CD4-positive, alpha-beta memory T cell (primary cell): ENCODE measurements at places on chromosomes 3 and 15. TPM values are rescaled to one million over a fixed set of nuclear protein-coding genes. Genes with fewer than 3 reads are reported as not detected.
A peak's percentile ranks its signal among the peaks of the same experiment; 100 is the strongest.

GRCh38 chr15:34101366-34102174 lies at the start of the genes EMC7 and PGBD4:
EMC7 (minus strand) TSS chr15:34101862; CDS start chr15:34101839, 23 bp downstream.
PGBD4 (plus strand) TSS chr15:34102083; CDS start chr15:34102532, 449 bp downstream.
- H3K27me3 ChIP-seq, result no peaks in the 10 kb centered on the region
- peak; percentile 99 for DNase-seq

DNA sequence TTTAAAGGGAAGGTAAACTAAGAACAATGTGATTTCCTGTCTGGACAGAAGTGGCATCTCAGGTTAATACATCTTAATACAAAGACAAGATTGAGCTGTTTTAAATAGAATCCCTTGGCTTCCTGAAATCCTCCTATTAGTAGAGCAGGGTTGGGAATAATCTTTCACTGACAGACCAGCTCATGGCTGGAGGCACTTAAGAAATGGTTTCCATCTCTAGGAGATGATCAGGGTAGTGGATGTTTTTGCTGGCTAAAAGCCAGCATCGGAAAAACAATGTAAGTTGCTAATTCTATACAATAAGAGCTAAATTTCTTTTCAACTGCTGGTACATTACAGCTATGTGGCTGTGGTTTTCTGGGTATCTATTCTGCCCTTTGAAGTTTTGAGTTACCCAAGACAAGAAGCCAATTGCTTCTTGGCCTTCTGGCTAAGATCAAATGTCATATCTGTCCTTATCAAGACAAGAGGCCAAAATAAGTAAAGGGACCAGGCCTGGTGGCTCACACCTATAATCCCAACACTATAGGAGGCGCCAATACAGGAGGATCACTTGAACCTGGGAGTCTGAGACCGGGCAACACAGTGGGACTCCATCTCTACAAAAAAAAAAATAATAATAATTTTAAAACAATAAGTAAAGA lies 49.6 kb downstream of the SHQ1 start:
- no peak overlapping the region for H3K27ac ChIP-seq
- H3K4me3 ChIP-seq, result no peak overlapping the region
- H3K27me3 ChIP-seq, result no peaks in the 10 kb centered on the region
- H3K4me1 ChIP-seq, result no peaks in the 10 kb centered on the region
- H3K36me3 ChIP-seq, result no peaks in the 10 kb centered on the region

DNA sequence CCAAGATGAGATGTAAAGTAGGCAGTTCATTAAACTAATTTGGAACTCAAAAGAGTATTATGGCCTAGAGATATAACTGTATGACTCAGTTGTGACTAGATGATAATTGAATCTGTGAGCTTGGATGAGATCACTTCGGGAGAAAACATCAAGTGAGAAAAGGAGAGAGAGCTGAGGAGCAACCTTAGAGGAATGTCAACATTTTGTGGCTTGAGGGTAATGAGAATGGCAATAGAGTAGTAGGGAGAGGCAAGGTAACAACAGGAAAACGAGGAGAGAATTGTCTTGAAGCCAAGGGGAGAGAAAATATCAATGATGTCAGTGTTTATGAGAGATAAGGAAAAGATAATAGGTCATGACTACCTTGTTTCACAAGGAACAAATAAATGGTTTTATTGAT lies 580.2 kb downstream of the NLGN1 start:
- no peaks in the 10 kb centered on the region for H3K4me1 ChIP-seq
- no peaks in the 10 kb centered on the region for H3K36me3 ChIP-seq
- no peaks in the 10 kb centered on the region for H3K27me3 ChIP-seq
- no peak for DNase-seq
- H3K4me3 ChIP-seq, result no peak overlapping the region

- no peaks in the 10 kb centered on the region for H3K27me3 ChIP-seq
- no peak overlapping the region for H3K27ac ChIP-seq
- DNase-seq, result no peak
Measured at GRCh38 chr3:119360736-119361462, 66.7 kb downstream of the ARHGAP31 start.

The GOLGA6D gene
- total RNA-seq, result not detected

The ST3GAL6 gene
- total RNA-seq, result 0.50 TPM
